ENCODE measurements at places on chromosomes 6 and 20.

DNA sequence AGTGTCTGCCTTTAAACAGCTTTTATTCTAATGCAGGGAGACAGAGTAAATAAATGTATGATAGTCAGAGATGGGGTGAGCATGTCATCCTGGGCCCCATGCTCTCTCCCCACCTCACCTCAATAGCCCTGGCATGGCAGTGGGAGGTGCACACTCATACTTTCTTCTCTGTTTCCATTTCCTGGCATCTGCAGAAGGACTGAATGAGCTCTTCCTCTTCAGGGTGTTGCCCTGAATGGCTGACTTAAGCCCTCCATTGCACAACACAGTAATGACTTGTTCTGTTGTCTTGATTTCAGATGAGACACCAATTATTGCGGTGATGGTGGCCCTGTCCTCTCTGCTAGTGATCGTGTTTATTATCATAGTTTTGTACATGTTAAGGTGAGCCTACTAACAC, 57.0 kb upstream of the GNRH2 start:
- no peak for DNase-seq

- DNase-seq = no peak
Observed at GRCh38 chr20:20462185-20462584, 94.3 kb downstream of the INSM1 start.

- no peak for DNase-seq
Observed at GRCh38 chr6:159012201-159012600, 12.2 kb upstream of the RSPH3 start.

DNA sequence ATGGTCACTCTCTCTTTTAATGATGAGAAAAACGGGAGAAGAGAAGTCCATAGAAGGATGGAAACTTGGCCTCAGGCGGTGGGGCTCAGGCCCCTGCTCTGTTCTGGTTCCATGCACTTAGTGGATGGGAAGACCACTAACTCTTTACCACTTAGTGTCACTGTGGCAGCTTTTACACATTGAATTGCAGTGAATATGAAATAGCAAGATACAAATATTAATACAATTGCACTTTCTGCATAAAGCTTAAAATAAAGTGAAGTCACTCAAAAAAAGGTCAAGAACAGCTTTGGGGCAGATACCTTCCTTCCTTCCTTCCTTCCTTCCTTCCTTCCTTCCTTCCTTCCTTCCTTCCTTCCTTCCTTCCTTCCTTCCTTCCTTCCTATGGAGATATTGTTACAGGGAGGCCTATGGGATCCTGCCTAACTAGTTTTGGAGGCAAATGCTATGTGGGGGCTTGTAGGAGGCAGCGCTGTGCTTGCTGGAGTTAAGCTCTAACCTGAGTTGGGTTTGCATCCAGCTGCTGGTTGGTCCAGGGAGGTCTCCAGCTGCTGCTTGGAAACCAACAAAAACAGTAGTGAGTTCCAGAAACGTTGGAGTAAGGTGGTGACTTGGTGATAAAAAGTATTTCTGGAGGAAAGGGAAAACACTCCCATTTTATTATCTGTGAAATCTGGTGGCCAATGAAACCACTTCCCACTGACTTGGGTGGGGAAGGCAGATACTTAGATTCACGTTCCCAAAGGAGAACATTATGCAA, 62.3 kb upstream of the NKX2-2 start:
- DNase-seq = no peak

DNA sequence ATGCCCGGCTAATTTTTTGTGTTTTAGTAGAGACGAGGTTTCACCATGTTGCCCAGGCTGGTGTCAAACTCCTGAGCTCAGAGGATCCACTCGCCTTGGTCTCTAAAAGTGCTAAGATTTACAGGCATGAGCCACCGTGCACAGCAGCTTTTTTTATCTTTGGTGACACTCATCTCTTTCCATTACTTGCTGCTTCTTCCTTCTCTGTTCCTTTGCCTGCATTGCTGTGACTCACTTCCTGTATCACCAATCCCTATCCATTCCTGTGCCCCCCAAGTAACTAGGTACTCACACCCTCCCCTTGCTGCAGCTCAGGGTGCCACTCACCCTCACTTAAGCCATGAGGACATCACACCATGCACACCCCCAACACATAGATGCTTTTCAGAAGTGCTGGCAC, 24.6 kb downstream of the KHDC1L start:
- DNase-seq = no peak

- DNase-seq = no peak
Observed at GRCh38 chr6:25488156-25488555, 163.9 kb upstream of the SCGN start.

DNA sequence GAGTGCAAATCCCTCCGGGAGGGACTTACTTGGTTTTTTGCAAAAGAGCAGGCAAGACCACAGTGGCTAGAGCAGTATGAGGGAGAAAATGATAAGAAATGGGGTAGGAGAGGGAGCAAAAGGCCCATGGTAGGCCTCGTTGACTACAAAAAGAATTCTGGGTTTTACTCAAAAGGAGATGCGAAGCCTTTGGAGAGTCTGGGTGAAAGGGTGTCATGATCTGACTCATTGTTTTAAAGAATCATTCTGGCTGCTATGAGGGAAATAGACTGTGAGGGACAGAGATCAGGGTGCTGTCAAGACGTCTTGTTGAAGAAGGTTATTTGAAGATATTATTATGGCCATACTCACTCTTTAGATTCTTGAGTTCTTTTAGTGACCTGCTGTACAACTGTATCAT, 13.0 kb downstream of the TBC1D32 start:
- DNase-seq = no peak

DNA sequence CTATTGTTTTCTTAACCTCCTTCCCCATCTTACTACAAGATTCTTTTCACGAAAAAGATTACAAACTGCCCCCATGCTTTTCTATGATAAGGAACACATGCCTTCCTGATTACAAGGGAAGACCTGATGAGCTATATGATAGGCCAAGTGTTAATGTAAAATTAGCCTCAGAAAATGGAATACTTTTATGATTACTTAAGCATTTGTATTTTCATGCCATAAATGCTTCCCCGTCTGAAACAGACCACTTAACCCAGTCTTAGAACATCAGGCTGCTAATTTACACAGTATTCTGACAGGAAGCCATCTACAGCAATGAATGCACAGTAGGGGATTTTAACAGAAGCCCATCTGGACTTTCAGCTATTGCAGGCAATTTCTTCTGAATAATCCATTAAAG, 274.9 kb downstream of the HAO1 start:
- no peak for DNase-seq

GRCh38 chr6:42961020-42961470, 491 bp downstream of the GNMT start:
- DNase-seq = no peak

DNA sequence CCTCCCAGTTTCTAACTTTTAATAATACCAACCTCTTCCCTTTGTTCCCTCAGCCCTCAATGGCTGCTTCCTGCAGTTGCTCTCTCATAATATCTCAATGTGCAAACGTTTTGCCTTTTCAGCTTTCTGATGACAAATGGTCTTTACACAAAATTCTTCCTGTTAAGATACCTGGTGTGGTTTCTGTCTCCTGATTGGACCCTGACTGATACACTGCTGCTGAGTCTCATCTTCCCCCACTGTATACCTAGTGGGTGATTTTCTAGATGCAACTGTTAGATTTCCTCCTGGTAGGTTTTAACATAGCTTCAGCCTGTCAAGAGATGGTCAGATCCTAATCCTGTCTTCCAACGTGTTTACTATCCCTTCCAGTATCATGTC, 147.9 kb upstream of the TOP1 start:
- DNase-seq = no peak

GRCh38 chr20:41734506-41734945, 116.3 kb upstream of the CHD6 start:
- DNase-seq = peak; percentile 21

DNA sequence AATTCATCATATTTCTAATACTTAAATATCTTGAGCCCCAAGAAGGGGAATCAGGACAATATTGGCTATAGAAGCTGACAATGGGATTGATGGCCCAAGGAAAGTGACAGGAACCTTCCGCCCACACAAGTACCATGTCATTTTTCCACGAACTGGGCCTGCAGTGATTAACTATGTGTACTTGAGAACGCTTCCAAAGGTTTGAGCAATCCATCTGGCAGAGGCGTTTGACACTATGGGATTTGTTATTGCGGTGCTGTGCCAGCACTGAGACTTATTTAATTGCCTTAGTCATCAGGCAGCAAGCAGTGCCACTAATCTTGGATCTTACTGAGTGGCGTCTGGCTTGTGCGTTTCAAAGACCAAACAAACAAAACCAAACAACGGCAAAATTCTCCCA, 135.6 kb upstream of the UST start:
- no peak for DNase-seq

GRCh38 chr6:105091140-105091829, 88.5 kb downstream of the POPDC3 start:
- no peak for DNase-seq

- no peak for DNase-seq
Observed at GRCh38 chr20:5630071-5630470, 120.1 kb upstream of the SHLD1 start.

DNA sequence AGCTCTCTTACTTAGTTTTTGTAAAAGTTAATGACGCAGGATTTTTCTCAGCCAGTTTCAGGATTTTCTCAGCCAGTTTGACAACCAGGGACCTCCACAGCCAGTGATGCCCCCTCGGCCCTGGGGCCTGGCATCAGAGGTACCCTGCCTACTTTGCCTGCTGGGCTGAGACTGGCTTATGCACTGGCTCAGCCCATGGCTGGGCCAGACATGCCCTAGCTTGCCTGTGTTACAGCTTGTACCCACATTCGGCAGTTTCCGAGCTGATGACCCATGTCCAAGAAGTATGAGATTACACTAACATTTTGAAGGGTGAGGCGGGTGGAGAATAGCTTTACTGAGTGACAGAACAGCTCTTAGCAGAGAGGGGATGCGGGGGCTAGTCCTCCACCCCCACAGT, 406.1 kb upstream of the HSF2 start:
- no peak for DNase-seq

- no peak for DNase-seq
Observed at GRCh38 chr6:79631693-79632172, 604 bp downstream of the SH3BGRL2 start.

DNA sequence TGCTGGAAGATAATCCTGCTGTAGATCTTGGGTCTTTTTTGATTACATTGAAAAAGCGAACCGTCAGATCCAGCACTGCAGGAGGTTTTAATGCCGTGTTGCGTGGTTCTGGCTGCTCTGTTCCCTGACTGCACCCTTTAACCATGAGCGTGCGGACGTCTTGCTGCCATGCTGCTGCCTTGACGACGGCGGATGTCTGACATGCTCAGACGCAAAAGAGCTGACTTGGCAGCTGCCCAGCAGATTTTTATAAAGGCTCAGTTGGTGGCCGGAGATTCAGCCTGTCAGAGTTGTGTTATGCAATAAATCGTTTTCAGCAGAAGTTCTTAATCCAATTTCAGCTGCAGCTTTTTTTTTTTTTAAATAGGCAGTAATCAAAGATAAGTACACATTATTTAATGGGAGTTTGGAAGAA, 119.4 kb downstream of the JARID2 start:
- no peak for DNase-seq

DNA sequence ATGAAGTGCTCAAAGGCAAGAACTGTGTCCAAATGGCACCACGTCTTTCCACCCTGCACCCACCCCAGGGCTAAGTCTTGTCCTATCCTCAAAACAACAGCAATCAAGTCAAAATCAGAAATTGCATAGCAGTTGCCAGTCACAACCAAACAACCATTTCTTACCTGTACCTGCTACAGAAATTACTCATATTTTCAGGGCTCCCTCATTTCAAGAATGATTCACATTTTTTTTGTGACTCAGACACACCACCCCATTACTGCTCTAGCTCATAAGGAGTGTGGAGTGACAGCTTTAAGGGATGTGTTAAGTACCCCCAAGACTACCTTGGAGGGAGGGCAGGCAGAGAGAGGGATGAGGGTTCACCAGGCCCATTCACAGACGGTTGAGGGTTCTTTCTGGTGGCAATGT, 111.7 kb downstream of the TRERF1 start:
- no peak for DNase-seq

DNA sequence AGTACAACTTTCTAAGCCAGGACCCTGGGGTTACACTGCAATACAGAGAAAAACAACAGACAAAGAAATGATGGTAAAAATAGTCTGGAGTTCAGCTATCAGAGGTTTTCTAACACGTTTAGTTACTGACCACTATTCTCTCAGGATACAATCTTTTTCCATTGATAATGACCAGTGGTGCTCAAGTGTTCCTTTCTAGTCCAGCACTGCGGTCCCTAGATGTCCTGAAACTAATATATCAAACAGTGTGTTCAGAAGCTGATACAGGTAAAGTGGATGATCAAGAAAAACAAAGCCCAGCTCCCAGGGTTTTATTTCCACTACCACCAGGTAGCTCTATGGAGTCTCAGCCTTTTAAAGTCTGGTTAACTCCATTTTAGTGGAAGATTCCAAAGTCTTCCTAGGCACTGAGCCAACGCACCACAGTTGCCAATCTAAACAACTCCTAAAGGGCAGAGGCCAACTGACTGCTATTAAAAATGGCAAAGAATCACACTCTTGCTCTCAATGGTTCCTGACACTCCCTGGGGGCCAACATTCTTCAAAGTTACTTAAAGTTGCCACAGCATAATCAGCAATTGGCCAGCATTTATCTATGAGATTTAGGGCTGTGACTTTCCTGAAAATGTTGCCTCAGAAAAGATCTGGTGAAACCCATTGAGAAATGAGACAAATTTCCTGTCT, 38.2 kb downstream of the DZANK1 start:
- DNase-seq = no peak

DNA sequence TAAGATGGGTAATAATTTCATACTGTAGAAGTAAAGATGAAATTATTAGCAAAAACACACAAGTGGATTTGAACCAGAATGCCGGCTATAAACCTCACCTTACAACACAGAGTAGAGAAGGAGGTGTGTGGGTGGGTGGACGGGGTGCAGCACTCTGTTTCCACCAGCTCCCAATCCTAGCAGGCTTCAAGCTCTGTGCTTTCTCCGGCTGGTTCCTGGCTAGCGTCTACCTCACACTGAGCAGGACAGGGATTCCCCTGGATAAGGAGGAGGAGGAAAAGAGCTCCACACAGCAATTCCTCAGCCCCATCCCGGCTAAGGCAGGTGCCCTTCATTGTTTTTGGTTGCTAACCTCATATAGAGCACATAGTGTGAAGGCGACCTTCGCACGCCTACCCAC, 453.3 kb downstream of the C6orf118 start:
- no peak for DNase-seq

GRCh38 chr6:32697031-32697430, 30.6 kb upstream of the HLA-DQB1 start:
- DNase-seq = no peak

- no peak for DNase-seq
Observed at GRCh38 chr6:16184129-16184528, 54.3 kb upstream of the GMPR start.

DNA sequence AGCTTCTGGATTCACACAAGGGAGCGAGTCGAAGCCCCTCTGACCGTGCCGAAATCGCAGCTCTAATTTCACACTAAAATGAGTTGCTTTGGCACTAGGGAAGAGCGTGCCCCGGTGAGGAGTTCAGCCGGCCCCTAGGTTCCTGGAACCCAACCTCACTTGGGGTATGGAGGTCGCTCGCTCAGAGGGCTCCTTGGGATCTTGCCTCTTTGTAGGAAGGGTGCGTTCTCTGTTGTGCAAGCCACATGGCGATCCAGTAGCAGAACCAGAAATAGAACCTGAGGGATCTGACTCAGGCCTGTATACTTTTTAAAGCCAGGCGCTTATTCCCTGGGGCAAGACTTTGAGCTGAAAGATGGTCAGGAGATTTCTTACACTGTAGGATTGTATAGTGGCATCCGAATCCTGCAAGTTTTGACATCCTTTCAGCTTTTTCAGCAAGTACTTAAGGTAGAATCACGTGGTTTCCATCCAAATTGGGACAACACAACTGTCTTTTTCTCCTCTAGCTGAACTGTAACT, 861 bp upstream of the RALGAPA2 start:
- DNase-seq = no peak
